ENCODE measurements at places on chromosomes 3 and 15.
A peak's percentile ranks its signal among the peaks of the same experiment; 100 is the strongest.

DNA sequence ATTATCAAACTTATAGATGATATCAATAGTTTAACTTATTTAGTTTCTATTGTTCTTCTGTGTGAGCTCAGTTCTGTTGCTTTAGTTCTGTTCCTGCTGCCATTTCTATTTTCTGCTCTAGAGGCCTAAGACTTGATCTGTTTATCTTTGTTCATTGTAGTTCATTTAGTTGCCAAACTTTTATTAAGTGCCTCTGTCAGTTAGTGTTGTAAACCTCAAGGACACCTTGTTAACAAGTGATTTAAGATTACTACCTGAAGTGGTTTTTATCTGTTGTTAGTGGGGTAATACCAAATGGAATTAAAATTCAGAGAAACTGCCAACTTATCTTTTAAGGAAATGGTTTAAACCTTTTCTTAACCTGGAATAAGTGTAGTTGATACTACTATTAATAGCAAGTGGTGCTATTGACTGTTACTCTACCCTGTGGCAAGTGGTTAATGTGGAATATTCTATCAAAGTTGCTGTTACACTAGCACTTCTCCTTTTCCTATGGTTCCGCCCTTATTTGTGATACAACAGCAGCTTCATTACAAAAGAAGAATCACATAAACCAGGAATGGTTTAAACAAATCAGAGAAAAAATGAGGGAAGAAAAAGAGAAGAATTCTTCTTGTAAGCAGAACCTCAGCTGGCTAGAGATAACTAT lies 500.6 kb upstream of the GOLIM4 start:
- H3K27ac ChIP-seq: no peak overlapping the region
- H3K27me3 ChIP-seq: no peaks in the 10 kb centered on the region
- H3K4me1 ChIP-seq: no peaks in the 10 kb centered on the region

DNA sequence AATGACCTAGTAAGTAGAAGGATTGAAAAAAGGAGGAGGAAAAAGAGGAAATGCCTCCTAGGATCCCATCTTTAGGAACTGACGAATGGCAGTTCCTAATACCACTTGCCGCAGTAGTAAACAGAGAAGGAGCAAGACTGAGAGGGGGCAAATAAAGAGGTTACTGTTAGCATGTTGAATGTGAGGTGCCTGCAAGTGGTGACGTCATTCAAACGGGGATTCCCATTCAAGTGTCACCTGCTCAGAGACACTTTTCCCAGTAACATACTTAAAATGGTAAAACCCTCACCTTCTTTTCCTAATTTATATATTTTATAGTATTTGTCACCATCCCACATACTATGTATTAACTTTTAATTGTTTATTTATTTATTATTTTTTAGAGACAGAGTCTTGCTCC lies 178.9 kb downstream of the IL5RA start:
- no peak overlapping the region for H3K27ac ChIP-seq
- no peaks in the 10 kb centered on the region for H3K4me1 ChIP-seq
- H3K36me3 ChIP-seq: no peaks in the 10 kb centered on the region
- no peaks in the 10 kb centered on the region for H3K27me3 ChIP-seq
- no peak for DNase-seq

DNA sequence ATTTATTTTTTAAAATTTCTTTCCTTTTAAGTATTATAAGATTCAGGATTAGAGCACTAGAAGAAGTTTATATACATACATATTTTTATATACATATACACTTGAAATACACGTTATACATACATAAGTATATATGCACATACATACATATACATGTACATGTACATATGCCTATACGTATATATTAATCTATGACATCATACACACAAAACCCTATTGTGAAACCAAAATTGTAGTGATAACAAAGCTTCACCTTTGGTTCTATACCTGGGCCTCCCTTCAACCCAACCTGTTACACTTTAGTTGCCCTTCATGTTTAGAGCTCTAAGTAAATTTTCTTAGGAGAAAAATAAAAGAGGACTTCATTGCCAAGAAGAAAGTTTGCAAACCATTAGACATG lies 17.0 kb downstream of the AADACL2 start:
- no peak overlapping the region for H3K4me3 ChIP-seq
- H3K27ac ChIP-seq: no peak overlapping the region
- no peaks in the 10 kb centered on the region for H3K4me1 ChIP-seq

GRCh38 chr3:56833022-56833421 lies 31.3 kb upstream of the ARHGEF3 start:
- no peak for DNase-seq
- H3K4me3 ChIP-seq: no peak overlapping the region
- no peaks in the 10 kb centered on the region for H3K27me3 ChIP-seq
- no peak overlapping the region for H3K27ac ChIP-seq

DNA sequence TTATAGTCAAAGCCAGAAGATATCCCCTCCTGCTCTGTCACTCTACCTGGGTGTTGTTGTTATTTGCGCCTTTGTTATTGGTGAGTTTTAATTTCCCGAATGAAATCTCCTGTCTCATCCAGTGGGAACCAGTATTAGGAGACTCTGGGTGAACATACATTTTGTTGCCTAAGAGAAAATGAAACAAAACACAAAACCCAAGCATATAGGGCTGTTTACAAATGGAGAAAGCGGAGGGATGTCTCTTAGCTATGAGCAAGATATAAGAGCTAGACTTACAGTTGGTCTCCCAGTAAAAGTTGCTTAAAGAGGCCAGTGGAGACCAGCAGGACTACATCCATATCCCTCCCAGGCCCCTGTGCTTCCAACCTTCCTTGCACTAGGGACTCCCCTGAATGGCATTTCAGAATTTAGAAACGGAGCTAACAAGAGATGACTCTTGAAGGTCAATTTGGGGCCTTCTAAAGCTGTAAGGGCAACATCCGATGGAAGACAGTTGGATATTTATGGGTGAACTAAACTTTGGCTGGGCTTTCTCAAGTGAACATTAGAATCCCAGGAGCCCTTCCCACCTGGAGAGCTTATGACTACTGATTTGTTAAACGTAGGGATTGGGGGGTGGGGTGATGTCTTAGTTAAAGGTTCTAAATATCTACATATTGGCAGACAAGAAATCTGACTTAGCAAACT lies 2.7 kb downstream of the EOMES start:
- no peak for DNase-seq
- H3K4me3 ChIP-seq: peak overlapping the region; percentile 40
- H3K36me3 ChIP-seq: peaks cover 6% of the 10 kb centered on the region
- H3K27ac ChIP-seq: peak overlapping the region; percentile 48

GRCh38 chr3:81638480-81638879 lies 123.0 kb downstream of the GBE1 start:
- no peaks in the 10 kb centered on the region for H3K27me3 ChIP-seq
- no peak for DNase-seq
- no peak overlapping the region for H3K4me3 ChIP-seq
- no peak overlapping the region for H3K27ac ChIP-seq
- no peaks in the 10 kb centered on the region for H3K4me1 ChIP-seq
- H3K36me3 ChIP-seq: no peaks in the 10 kb centered on the region

DNA sequence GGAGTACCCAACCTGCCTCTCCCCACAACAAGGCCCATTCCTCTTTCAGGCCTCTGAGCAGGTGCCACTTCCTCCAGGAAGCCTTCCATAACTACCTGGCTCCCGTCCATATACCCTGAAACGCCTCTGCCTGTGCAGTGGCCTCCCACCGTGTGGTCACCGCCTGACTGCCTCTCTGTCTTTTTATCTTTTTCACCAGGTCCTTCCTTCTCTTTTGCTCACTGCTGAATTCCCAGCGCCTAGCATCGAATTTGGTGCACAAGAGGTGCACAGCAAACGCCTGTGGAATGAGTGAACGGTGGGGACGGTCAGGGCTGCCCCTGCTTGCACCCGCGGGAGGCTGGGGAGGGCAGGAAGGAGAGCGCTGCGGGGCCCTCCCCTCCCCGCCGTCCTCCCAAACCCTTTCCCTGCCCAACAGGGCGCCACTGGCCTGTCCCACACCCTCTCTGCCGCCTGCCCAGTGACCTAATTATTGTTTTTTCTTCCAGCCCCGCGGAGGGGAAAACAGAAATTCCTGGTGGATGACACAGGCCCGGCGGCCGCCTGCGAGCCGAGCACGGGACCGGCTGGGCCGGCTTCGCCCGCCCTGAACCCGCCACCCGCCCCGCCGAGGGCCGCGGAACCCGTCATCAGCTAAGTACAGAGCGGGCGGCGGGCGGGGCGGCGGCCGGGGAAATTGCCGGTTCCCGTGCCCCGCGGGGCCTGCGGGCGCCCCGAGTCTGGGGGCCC lies 140.1 kb downstream of the SMAD6 start:
- no peaks in the 10 kb centered on the region for H3K36me3 ChIP-seq
- H3K27me3 ChIP-seq: peaks cover 5% of the 10 kb centered on the region
- no peaks in the 10 kb centered on the region for H3K4me1 ChIP-seq
- no peak overlapping the region for H3K27ac ChIP-seq

- H3K27ac ChIP-seq: no peak overlapping the region
- H3K4me3 ChIP-seq: no peak overlapping the region
- H3K27me3 ChIP-seq: peaks cover 8% of the 10 kb centered on the region
- DNase-seq: no peak
- H3K4me1 ChIP-seq: no peaks in the 10 kb centered on the region
- H3K36me3 ChIP-seq: no peaks in the 10 kb centered on the region
These were observed 6.6 kb downstream of the B3GNT5 start for GRCh38 chr3:183259621-183260020.

DNA sequence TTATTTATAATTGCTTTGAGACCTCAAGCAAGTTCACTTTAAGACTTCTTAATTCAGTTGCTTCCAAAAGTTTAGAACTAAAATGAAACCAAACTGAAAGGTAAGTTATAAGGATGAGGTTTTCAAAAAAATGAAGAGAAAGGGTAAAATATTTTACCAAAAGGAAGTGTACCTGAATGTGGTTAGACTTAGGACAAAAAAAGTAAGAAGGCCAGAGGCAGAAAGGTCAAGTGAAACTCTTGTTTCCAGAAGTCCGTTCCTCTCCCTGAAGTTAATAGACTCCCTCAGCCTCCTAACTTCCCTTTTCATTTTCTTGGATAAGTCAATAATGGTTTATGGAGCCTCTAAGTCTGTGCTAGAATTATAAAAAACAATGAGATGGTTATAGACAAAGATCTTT lies 16.6 kb downstream of the BTLA start:
- no peak overlapping the region for H3K27ac ChIP-seq
- DNase-seq: no peak
- no peaks in the 10 kb centered on the region for H3K36me3 ChIP-seq
- H3K4me1 ChIP-seq: peaks cover 24% of the 10 kb centered on the region

- H3K4me3 ChIP-seq: no peak overlapping the region
- DNase-seq: no peak
- no peaks in the 10 kb centered on the region for H3K27me3 ChIP-seq
- no peaks in the 10 kb centered on the region for H3K4me1 ChIP-seq
- no peak overlapping the region for H3K27ac ChIP-seq
These were observed 75.5 kb downstream of the MRPL46 start for GRCh38 chr15:88391700-88392099.

GRCh38 chr3:129383292-129383860 lies 45.1 kb downstream of the EFCAB12 start:
- H3K4me3 ChIP-seq: no peak overlapping the region
- peak; percentile 66 for DNase-seq
- no peaks in the 10 kb centered on the region for H3K4me1 ChIP-seq
- H3K27ac ChIP-seq: no peak overlapping the region
- peaks cover 7% of the 10 kb centered on the region for H3K36me3 ChIP-seq

- H3K4me1 ChIP-seq: peaks cover 5% of the 10 kb centered on the region
- no peak overlapping the region for H3K27ac ChIP-seq
- no peak overlapping the region for H3K4me3 ChIP-seq
- DNase-seq: no peak
These were observed 77.8 kb upstream of the VGLL4 start for GRCh38 chr3:11721479-11721878.

- no peak overlapping the region for H3K4me3 ChIP-seq
- H3K27me3 ChIP-seq: no peaks in the 10 kb centered on the region
- no peak overlapping the region for H3K27ac ChIP-seq
- H3K4me1 ChIP-seq: no peaks in the 10 kb centered on the region
- H3K36me3 ChIP-seq: no peaks in the 10 kb centered on the region
- no peak for DNase-seq
These were observed 199.9 kb downstream of the UBE3A start for GRCh38 chr15:25238716-25239470.

DNA sequence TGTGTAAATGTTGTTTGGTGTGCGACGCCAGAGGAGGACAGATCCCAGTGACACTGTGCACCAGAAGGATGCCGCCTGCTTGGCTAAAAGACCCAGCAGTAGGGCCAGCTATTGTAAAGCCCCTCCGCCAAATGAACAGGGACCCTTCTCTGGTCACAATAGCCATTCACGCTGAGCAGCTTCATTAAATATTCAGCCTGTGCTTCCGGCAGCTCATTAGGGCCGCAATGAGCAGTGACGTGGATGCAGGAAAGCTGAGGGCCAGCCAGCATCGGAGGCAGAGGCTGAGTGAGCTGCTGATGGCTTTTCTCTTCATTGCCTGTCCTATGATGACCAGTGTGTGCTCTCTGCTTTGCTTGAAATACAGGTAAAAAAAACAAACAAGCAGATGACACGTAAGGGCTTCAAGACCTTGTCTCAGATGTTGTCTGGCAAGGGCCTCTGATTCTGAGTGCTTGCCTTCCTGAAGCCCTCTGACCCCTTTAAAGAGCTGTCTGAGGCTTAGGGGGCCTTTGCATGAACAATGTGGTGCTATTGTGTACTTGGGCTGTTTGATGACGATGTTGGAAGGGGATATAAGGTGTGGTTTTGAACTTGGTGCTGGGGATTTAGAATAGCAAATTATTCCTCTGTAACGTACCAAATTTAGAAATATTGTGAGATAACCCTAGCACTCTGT lies 130.4 kb downstream of the FEZF2 start:
- no peaks in the 10 kb centered on the region for H3K27me3 ChIP-seq
- H3K4me1 ChIP-seq: no peaks in the 10 kb centered on the region

DNA sequence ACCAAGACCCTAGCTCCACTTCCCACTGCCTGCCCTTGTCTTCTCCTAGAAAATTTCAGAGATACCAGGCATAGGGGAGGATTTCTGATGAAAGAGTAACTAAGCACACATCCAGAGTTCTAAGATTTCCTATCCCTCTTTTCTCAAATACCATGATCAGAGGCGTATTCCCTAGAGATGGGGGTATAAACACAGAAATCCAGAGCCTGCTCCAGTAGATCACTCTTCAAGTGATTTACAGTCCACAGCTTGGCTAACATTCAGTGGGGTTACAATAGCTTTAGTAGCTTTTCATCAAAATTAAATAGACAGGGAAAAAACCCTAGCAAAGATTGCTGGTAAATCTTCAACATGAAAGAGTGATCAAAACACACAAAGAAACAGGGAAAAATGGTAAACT lies 800.7 kb upstream of the GRM7 start:
- no peak overlapping the region for H3K4me3 ChIP-seq
- H3K36me3 ChIP-seq: no peaks in the 10 kb centered on the region
- DNase-seq: no peak

DNA sequence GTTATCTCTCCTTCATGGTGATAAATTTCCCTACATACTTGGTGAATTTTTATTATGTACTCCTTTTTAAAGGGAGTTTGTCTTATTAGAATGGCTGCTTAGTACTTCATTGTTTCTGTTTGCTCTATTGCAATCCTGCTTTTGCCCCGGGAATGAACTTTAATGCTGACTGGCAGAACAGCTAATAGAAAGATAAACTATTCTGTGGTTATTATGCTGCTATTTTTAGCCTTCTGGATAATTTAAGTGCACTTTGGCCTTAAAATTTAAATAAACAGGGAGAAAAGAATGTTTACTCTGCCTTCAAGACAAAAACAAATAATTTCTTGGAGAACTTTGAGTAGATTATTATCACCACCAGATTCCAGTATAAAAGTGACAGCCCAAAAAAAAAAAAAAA lies 413.8 kb upstream of the CCDC54 start:
- H3K36me3 ChIP-seq: no peaks in the 10 kb centered on the region
- H3K27ac ChIP-seq: no peak overlapping the region
- H3K27me3 ChIP-seq: no peaks in the 10 kb centered on the region
- no peak overlapping the region for H3K4me3 ChIP-seq
- no peaks in the 10 kb centered on the region for H3K4me1 ChIP-seq

- no peak overlapping the region for H3K4me3 ChIP-seq
- no peaks in the 10 kb centered on the region for H3K27me3 ChIP-seq
- H3K27ac ChIP-seq: no peak overlapping the region
- H3K36me3 ChIP-seq: no peaks in the 10 kb centered on the region
- no peak for DNase-seq
These were observed 198.3 kb downstream of the ADAMTS9 start for GRCh38 chr3:64489361-64490044.

Data from CD8-positive, alpha-beta memory T cell (primary cell).